ENCODE measurements at places on chromosomes 7 and 10.

DNA sequence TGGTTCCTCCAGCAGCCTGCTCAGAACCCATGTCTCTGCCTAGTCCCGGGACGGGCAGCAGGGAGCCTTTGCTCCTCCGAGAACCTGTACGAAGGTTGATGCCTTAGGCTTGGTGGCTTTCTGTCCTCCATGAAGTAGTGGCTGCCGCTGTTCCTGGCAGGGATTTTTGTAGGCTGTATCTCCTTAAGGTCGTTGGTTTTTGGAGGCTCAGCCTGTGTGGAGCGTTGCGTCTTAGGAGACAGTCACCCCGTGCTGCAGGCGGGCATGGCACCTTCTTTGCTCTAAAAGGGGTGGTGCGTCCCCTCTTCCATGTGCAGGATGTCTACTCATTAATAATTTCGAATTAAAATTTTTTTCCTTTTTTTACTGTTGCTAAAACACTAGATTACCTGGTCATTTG is 92.5 kb downstream of the TRRAP start:
- DNase-seq: no peak

DNA sequence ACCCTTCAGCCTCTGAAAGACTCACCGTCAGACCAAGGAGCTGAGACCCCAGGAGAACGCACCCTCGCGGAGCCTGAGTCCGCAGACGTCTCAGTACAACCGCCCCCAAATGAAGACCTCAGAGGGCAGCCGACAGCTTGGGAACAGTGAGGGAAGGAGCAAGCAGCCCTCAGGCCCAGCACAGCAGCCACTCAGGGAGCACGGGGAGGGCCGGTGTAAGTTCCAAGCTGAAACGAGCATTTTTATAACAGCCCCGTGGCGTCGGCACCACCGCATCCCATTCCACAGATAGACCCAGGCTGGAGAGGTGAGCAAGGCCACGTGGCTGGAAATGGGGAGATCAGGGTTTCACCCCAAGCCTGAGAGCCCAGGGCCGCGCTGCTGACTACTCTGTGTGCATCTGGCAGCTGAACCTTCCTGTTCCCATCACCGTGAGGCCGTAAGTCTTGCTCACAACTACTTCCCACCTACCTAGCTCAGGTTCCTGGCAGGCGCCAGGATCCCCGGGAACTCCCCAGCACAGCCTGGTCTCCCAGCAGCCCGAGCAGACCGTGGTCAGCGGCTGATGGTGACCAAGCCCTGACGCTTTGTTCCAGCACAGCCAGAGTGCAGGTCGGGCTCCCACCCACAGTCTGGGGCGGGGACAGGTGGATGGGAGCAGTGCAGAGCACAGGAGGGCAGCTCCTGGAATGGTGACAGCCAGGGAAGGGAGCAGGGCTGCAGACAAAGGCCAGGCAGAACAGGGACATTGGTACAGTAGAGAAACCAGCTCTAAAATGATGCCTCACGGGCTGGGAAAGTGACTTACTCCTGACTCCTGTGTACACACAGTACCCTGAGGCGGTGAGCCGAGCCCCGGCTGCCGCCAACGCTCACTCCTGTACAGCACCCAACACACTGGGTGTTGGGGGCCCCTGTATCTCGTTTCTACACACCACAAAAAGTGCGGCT is 6.1 kb upstream of the NOM1 start:
- DNase-seq: no peak

- no peak for DNase-seq
These were observed 43.5 kb downstream of the ZWINT start for GRCh38 chr10:56317603-56318002.

DNA sequence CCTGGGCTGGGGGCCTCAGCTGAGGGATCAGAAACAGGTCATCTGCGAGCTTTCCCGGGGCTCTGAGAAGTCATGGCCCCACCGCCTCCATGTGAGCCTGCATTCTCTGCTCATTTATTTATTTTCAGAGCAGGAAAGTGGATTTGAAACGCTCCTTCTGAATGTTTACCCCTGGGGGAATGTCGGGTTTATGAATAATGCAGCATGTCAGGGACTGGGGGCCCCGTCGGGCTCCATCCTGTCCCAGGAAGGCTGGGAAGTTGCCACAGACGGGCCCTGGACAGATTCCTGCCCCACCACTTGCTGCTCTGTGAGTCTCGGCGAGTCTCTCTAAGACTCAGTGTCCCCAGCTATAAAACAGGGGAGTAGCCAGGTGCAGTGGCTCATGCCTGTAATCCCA is 11.9 kb upstream of the GTF2IRD1 start:
- DNase-seq: no peak

GRCh38 chr7:157312941-157313340 is 23.9 kb upstream of the DNAJB6 start:
- DNase-seq: no peak

DNA sequence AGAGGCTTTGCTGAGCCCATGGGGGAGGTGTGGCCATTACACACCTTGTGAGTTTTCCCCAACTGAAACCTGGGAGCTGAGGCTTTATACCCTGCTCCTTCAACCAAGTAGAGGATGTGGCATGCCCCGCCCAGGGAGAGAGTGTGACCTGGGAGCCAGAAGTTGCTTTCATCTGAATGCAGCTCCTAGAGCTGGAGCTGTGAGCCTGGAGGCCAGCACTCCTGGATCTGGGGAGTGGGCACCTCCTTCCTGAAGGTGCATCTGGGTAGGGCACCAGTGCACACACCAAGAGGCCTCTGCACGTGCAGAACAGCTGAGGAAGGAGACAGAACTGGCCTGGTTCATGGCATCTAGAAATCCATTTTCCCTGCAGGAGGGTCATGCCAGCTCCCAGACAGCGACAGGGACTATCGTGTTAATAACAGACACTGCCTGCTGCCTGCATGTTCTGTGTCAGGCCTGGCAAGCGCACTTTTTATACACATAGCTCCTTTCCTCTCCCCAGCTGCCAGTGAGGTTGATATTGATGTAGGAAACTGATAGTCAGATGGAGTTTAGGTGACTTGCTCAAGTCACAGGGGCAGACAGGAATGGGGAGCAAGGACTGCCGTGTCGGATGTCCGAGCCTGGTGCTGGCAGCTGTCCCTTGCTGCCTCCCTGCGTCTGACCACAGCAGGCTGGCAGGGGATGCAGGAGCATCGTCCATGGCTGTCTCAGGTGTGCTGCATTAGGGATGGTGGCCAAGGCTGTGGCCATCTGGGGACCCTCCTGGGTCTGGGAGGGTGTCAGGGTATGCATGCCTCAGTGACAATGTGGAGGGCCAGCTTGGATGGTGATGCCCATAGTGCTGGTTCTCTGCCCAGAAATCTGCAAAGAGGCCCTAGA is 189.9 kb upstream of the CXCL12 start:
- DNase-seq: no peak

- no peak for DNase-seq
These were observed 24.7 kb upstream of the DPYSL4 start for GRCh38 chr10:132162021-132162531.

DNA sequence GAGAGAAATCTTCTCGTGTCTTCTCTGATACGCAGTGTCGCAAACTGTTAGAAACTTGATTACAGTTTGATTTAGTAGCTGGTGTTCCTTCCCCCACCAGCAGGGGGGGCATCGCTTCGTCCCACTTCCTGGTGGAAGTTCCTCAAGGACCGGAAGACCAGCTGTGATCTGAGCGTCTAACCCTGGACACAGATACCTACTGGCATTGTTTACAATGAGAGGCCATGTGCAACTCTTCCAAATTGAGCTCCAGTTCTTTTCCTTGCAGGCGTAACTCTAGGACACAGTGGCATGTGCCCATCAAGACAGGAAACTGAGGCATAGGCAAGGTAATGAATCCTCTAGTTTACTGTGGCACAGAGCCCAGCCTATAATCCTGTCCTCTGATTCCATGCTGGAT is 219.0 kb downstream of the CCDC3 start:
- no peak for DNase-seq

GRCh38 chr7:4753598-4754432 is 21.6 kb upstream of the AP5Z1 start:
- DNase-seq: peak; percentile 86

DNA sequence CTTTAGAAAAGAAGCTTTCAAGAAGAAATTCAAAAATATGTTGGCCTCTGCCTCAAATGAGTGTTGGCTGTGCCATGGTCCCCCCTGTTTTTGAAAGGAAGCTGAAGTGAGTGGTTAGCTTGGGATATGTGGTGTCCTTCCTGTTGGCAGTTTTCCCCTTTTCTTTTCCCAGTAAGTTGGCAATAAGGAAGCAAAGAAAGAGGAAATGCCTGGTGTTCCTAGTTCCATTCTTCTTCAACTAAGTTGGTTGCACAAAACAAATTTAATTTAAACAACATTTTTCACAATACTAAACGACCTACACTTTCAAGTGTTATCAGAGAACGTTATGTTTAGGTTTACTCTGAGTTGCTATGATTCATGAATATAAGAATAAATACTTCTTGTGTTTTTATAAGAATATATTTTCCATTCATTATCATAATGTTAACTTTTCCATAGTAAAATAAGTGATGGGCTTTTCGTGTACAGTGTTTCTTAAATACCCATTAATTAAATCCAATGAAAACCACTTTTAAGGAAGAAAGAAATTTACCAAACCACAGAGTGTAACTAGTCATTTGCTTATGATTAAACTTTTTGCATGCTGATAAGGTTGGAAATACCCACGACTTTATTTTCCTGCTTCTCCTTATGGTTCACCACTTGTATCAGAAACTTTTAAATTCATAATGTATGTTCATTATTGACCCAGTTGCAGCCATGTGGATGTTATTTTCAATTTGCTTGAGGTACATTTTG is 7.7 kb downstream of the HDAC9 start:
- DNase-seq: no peak

- no peak for DNase-seq
These were observed 1.1 kb upstream of the ING3 start for GRCh38 chr7:120949393-120949911.

- no peak for DNase-seq
These were observed 105.4 kb upstream of the FAM133B start for GRCh38 chr7:92695308-92696261.

- no peak for DNase-seq
These were observed 487.0 kb downstream of the SORCS3 start for GRCh38 chr10:105128111-105128510.

GRCh38 chr7:134395604-134396003 is 63.3 kb downstream of the AKR1B1 start:
- no peak for DNase-seq

GRCh38 chr10:131532745-131533341 is 221.3 kb upstream of the TCERG1L start:
- no peak for DNase-seq

GRCh38 chr10:818526-819220 is 112.8 kb downstream of the LARP4B start:
- no peak for DNase-seq

- no peak for DNase-seq
These were observed 63.0 kb downstream of the ZNF22 start for GRCh38 chr10:45063591-45064231.

GRCh38 chr7:84248267-84248666 is 53.7 kb upstream of the SEMA3A start:
- no peak for DNase-seq

DNA sequence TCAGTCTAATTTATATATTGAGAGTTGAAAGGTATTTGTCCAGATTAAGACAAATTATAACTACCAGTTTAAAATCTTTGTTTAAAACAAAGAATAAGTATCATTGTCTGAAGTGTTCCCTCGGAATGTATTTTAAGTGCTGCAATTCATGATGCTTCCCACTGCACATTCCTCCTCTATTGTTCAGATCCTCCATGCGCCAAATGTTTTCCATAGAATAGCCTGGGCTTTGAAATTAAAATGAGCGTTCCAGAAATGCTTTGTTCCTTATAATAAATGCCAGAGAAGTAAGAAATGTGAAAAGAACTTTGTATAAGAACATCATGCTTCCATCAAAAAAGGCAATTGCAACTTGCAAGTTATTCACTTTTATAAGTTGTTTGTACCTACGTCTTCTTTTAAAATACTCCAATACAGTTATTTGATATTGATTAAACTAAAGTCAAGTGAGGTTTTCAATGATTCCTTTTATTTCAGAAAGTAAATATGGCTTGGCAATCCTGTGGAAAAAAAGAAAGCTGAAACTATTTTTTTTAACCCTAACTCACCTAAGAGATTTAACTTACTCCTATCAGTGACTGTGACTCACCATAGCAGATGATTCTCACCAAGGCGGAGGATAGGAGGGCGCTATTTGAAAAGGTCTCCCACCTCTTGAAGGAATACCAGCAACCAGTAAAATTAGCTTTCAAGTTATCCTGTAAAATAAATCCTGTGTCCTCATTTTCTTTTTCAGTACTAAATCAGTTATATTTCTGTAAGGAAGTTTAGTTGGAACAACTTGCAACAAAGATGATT is 85.8 kb downstream of the CTNNA3 start:
- DNase-seq: no peak

- peak; percentile 92 for DNase-seq
These were observed at the start of gene UMAD1 for GRCh38 chr7:7640221-7641128. Gene UMAD1, plus strand, starts transcription at chr7:7640752. Its CDS starts 32,620 bp downstream, at chr7:7673372.

GRCh38 chr7:130884437-130885417 is 150.7 kb upstream of the KLF14 start:
- no peak for DNase-seq

GRCh38 chr10:6409971-6410643 is 170.0 kb downstream of the PRKCQ start:
- no peak for DNase-seq

DNA sequence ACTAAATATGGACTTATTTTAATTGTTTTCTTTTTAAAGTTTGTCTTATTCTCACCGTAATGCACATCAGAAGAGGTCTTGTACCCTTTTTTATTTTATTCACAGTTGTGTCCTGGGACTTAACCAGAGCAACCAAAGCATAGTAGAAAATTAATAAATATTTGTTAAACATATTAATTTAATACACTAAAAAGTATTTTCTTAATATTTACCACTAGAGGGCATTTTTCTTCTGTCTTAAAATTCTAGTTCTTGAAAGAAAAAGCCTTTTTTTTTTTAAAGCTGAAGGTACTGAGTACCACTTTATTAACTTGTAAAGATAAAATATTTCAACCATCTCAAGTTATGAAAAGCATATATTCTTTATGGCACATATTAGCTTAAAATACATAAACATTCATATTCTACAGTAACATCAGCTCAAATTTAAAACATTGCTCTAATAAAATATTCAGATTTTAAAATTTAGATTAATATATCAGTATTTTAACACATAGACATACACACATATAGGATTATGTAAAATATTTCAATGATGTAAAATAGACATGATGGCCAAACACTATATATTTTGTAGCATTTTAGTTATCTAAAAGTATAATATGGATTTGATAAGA is 260.4 kb downstream of the SEMA3A start:
- no peak for DNase-seq

Measured in stimulated activated CD4-positive, alpha-beta T cell treated with anti-CD3 and anti-CD28 coated beads, Interleukin-12 subunit alpha, Interleukin-12 subunit beta, amount 100 ng/mL, for 4 hours (primary cell).